ENCODE measurements at places on chromosomes 5 and 9. TPM values are rescaled to one million over a fixed set of nuclear protein-coding genes. Genes with fewer than 3 reads are reported as not detected.

Gene PCDHB8
- total RNA-seq: under 0.01 TPM

Gene NUTM2G
- not detected for total RNA-seq

Gene SLC34A3
- total RNA-seq: not detected

Gene KCNV2
- total RNA-seq: not detected

Gene GARIN3
- total RNA-seq: not detected

Gene LCN9
- not detected for total RNA-seq

DNA sequence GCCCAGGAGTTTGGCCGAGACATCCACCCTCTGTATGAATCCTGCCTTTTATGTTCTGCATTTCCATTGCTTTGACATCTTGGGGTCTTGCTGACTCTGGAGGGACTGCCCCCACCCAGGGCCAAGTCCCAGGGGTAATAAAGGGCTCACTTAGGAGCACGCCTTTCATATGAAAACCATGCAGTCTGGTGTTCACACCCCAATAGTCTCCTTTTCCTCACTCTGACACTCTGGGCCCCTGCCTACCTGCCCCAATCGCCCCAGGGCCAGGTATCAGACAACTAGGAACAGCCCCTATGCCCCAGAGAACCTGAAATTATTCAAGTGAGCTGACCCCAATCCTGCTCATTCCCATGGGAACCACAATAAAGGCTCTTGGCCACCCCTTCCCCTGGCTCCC is 33.1 kb upstream of the RAPGEF1 start:
- DNase-seq: no peak

- DNase-seq: no peak
These were observed 55.2 kb downstream of the SLC28A3 start for GRCh38 chr9:84285381-84285780.

DNA sequence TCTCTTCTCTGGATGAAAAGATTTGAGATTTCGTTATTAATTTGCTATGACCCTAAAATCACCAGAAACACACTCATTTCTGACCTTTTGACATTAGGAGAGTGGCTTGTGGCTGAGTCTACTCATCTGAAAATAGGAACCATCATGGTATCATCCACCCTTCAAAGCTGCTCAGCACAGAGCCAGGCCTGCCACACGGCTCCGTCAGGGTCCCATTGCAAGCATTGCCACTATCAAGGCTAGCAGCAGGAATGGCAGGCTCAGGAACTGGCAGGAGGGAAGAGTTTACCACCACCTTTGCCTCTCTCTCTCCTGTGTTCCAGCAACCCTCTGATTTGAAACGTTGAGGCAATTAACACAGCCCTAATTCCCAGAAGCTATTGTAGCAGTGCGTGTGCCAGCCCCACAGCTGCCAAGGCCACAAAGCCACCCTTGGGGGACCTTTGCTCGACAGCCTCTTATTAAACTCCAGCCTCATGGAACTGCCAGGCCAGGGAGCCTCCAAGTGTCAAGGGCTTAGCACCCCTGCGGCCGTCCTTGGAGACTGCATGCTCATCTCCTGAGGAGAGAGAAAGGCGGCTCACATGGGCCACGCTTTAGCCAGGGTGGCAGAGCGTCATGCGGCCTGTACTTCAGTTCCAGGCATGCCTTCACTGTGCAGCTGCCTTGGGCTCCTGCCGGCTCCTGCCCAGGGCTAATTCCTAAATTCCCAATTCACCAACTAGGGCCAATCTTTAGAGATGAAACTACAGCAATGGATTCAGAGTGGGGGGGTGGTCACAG is 145.9 kb downstream of the ROR2 start:
- no peak for DNase-seq

DNA sequence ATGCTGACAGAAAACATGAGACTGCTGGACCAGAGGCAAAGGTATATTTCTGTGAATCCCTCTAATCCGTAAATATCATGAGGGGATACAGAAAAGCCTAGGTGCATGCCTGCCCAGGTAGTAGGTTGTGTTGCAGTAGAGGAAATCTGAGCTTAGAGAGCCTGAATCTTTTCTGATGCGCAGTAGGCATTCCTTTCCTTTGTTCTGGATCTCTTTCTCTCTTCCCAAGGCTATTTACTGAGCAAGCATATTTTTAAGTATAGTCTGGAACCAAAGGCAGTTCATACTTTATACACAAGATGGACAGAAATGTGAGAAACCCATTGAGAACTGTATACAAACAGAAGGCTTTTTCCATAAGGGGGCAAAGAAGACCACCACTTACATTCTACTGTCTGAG is 359.3 kb downstream of the TMEM161B start:
- DNase-seq: no peak

DNA sequence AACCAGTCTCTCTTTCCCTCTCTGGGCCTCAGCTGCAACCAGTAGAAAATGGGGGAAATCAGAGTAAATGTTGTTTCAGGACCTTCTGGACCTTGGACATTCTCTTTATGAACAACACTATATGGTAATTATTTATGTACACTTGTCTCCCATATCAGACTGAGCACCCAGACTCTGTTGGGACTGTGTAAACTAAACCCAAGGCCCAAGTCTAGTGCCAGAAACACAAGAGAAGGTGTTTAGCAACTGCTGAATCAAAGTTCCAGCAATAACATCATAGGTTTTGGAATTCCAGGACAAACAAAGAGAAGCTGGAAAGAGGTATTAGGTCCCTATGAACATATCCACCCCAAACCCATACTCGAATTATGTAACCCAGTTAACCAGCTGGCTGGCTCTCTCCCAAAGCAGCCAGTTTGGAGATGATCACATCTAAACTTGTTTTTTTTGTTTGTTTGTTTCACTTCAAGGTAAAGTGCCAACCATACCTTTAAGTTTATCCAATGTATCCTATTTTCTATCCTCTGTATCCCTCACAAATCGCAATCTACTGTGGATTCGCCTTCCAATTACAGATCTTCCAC is 1.9 kb upstream of the RNF38 start:
- DNase-seq: no peak

DNA sequence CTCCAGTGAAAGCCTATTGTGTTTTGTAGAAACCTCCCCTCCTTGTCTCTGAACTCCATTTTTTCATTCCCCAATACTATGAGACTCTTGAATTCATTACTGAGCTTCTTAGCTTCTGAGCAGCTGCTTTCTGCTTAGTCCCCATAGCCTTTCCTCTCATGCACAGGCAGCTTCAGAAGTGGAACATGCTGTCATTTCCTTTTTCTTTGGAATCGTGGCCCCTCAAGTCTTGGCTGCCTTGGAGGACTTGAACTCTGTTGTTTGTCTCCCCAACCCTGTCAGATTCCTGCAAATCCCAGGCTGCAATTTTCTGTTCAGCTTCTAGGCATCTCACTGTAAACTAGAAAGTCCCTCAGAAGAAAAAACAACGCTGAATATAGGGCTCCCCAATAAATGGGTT is 268.5 kb downstream of the ARRDC3 start:
- DNase-seq: no peak

DNA sequence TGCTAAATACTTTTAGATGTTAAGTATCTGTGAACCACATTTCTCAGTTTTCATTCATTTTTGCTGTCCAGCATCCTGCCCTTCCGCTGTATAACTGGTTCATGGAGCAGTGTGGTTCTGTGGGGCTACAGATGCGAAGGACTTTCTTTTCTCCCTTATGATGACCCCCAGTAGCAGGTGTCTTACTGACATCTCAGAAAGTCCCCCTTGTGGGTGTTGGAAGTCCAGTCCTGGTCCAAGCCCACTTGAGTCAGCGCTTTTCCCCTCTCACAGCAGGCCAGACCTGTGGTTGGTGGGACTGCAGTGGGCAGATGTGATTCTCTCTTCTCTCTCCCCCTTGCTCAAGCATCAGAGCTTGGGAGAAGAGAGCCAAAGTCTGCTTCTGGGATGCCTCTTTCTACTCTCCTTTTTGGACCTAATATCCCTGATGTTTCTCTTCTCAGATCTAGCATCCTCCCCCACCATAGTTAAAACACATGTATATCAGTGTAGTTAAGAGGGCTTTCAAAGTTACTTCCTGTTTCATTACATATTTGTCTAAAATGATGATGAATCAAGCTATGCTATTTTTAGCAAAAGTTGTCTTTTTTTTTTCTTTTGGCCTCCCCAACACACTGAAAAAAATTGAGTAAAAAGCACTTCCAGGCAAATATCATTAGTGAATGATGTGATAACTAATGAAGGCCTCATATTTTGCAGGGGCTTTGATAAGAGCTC is 119.5 kb upstream of the ZNF618 start:
- no peak for DNase-seq

All from bronchial epithelial cell (primary cell).